ENCODE measurements at places on chromosomes 13 and 19.

DNA sequence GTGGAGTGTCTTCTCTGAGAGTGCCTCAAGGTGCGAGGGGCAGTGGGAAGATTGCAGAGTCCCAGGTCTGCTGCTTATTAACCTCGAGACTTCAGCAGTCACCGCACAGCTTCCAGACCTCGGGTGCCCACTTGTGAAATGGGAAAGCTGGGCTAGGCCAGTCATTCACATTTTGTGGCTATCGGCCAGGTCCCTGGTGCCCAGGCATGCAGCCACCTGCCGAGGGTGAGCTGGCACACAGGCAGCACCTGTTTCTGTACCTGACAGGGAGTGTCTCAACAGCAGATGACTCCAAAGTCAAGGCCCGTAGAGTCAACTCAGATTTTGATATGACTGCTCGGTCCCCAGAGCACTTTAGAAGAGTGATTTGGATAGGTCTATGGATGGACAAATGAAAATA is 21.9 kb downstream of the UQCRFS1 start:
- DNase-seq: no peak

GRCh38 chr13:40635315-40635995 is 31.0 kb downstream of the FOXO1 start:
- no peak for DNase-seq

- DNase-seq: no peak
Measured at GRCh38 chr13:41064493-41064892, 3.2 kb downstream of the WBP4 start.

- DNase-seq: no peak
Measured at GRCh38 chr19:30733826-30734550, 361.8 kb downstream of the ZNF536 start.

DNA sequence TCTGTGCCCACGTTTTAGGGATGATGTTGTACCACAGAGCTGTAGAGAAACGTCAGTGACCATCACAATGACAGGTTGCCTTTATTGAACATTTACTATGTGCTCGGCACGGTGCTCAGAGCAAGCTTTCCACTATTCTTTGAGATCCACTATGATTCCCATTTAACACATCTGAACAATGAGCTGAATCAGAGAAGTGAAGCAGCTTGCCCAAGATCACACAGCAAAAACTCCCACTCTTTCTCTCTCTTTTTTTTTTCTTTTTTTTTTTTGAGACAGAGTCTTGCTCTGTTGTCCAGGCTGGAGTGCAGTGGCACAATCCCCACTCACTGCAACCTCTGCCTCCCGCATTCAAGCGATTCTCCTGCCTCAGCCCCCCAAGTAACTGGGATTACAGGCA is 8.1 kb upstream of the TNFSF9 start:
- no peak for DNase-seq
